ENCODE measurements at places on chromosomes 6 and 20. TPM values are rescaled to one million over a fixed set of nuclear protein-coding genes. Genes with fewer than 3 reads are reported as not detected.
A peak's percentile ranks its signal among the peaks of the same experiment; 100 is the strongest.

DNA sequence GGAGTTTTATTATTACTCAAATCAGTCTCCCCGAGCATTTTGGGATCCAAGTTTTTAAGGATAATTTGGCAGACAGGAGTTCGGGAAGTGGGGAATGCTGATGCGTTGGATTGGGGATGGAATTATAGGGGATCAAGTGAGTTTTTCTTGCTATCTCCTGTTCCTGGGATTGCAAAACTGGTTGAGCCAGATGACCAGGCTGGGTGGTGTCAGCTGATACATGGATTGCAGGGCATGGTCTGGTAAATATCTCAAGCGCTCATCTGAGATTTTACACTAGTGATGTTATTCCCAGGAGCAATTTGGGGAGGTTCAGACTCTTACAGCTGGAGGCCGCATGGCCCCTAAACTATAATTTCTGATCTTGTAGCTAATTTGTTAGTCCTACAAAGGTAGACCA, 54.7 kb downstream of the ENPP1 start:
- no peaks in the 10 kb centered on the region for H3K4me1 ChIP-seq
- no peaks in the 10 kb centered on the region for H3K36me3 ChIP-seq
- H3K4me3 ChIP-seq, result no peak overlapping the region
- no peak for DNase-seq
- H3K27ac ChIP-seq, result no peak overlapping the region

GRCh38 chr6:73923905-73924485, 228.0 kb downstream of the CD109 start:
- H3K4me3 ChIP-seq, result no peak overlapping the region
- DNase-seq, result no peak
- H3K27ac ChIP-seq, result no peak overlapping the region
- H3K4me1 ChIP-seq, result no peaks in the 10 kb centered on the region
- H3K36me3 ChIP-seq, result no peaks in the 10 kb centered on the region

GRCh38 chr6:72890671-72891070, 268.8 kb downstream of the KCNQ5 start:
- no peak overlapping the region for H3K4me3 ChIP-seq
- no peaks in the 10 kb centered on the region for H3K4me1 ChIP-seq
- H3K27ac ChIP-seq, result no peak overlapping the region
- no peak for DNase-seq
- no peaks in the 10 kb centered on the region for H3K27me3 ChIP-seq

GRCh38 chr6:53986165-53986720, 125.0 kb upstream of the MLIP start:
- no peaks in the 10 kb centered on the region for H3K36me3 ChIP-seq
- H3K4me1 ChIP-seq, result no peaks in the 10 kb centered on the region
- H3K4me3 ChIP-seq, result no peak overlapping the region
- DNase-seq, result no peak

GRCh38 chr6:167760979-167761793, 65.5 kb upstream of the AFDN start:
- no peaks in the 10 kb centered on the region for H3K36me3 ChIP-seq
- H3K4me1 ChIP-seq, result no peaks in the 10 kb centered on the region
- no peak for DNase-seq
- no peak overlapping the region for H3K27ac ChIP-seq

DNA sequence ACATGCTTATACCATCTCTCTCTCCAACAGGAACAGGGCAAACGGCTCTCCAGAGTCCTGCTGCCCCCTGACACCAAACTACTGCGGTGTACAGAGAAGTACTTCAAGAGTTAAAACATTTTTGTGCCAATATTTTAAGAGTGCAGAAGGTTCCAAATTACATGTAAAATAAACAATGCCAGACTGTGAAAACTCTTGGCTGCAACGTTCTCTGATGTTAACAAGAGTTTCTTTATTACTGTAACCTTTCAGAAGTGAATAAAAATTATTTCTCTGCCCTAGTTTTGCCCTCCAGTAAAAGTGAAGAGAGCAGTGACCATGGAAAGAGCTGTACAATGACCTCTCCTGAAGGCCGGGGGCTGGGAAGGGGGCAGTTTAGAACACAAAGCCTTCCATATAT, 41.4 kb upstream of the FAM83C start:
- H3K4me3 ChIP-seq, result no peak overlapping the region
- DNase-seq, result no peak
- no peaks in the 10 kb centered on the region for H3K4me1 ChIP-seq
- H3K27me3 ChIP-seq, result no peaks in the 10 kb centered on the region
- H3K27ac ChIP-seq, result no peak overlapping the region

GRCh38 chr20:32973077-32973717, 31.0 kb downstream of the SUN5 start:
- peaks cover 89% of the 10 kb centered on the region for H3K4me1 ChIP-seq
- peak overlapping the region; percentile 94 for H3K27ac ChIP-seq
- H3K4me3 ChIP-seq, result peak overlapping the region; percentile 3
- no peak for DNase-seq

DNA sequence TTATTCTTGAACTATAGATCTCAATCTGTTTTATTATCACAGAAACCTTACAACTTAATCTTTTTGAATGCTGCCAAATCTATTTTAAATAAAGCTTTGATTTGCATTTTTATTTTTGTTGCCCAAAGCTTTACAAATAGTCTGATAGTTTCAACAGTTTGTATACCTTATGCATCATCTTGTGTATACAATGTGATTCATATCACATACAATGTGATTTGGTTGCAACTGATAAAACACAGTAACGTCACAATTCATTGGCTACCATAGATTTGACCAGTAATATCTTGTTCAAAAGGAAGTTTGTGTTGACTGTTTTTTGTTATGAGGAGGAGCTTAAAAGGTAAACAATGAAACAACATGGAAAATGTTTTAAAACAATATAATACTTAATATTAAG, 110.9 kb downstream of the EYA4 start:
- no peak for DNase-seq
- H3K36me3 ChIP-seq, result no peaks in the 10 kb centered on the region
- no peak overlapping the region for H3K27ac ChIP-seq
- no peaks in the 10 kb centered on the region for H3K27me3 ChIP-seq
- H3K4me3 ChIP-seq, result no peak overlapping the region
- no peaks in the 10 kb centered on the region for H3K4me1 ChIP-seq

GRCh38 chr6:35177596-35177995, 36.2 kb upstream of the SCUBE3 start:
- H3K4me3 ChIP-seq, result no peak overlapping the region
- no peak overlapping the region for H3K27ac ChIP-seq
- DNase-seq, result no peak
- H3K36me3 ChIP-seq, result no peaks in the 10 kb centered on the region
- peaks cover 10% of the 10 kb centered on the region for H3K4me1 ChIP-seq

GRCh38 chr6:155791186-155791585, 335.5 kb upstream of the NOX3 start:
- H3K4me1 ChIP-seq, result no peaks in the 10 kb centered on the region
- H3K27me3 ChIP-seq, result no peaks in the 10 kb centered on the region
- H3K27ac ChIP-seq, result no peak overlapping the region
- H3K4me3 ChIP-seq, result no peak overlapping the region
- no peak for DNase-seq

- H3K4me3 ChIP-seq, result no peak overlapping the region
- no peaks in the 10 kb centered on the region for H3K27me3 ChIP-seq
- H3K36me3 ChIP-seq, result no peaks in the 10 kb centered on the region
- no peak for DNase-seq
- no peak overlapping the region for H3K27ac ChIP-seq
Observed at GRCh38 chr6:150940941-150941340, 75.4 kb downstream of the MTHFD1L start.

- DNase-seq, result no peak
- H3K4me3 ChIP-seq, result no peak overlapping the region
- H3K27ac ChIP-seq, result no peak overlapping the region
- no peaks in the 10 kb centered on the region for H3K4me1 ChIP-seq
- no peaks in the 10 kb centered on the region for H3K27me3 ChIP-seq
Observed at GRCh38 chr6:136169394-136170148, 80.5 kb downstream of the MTFR2 start.

GRCh38 chr6:56088641-56089040, 158.7 kb downstream of the COL21A1 start:
- H3K27me3 ChIP-seq, result no peaks in the 10 kb centered on the region
- no peaks in the 10 kb centered on the region for H3K36me3 ChIP-seq
- H3K4me1 ChIP-seq, result no peaks in the 10 kb centered on the region
- DNase-seq, result no peak
- no peak overlapping the region for H3K4me3 ChIP-seq

DNA sequence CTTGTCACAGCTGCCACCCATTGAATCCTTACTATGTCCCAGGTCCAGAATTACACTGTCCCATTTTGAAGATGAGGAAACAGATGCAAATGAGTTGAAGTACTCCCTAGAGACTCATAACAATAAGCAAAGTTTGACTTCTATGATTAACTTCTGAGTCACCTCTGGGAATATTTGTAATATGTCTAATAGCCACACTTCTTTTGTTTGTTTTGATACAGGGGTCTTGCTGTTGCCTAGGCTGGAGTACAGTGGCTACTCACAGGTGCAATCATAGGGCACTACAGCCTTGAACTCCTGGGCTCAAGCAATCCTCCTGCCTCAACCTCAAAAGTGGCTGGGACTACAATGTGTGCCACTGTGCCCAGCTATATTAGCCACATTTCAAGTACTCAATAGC, 11.4 kb upstream of the SOX12 start:
- no peaks in the 10 kb centered on the region for H3K36me3 ChIP-seq
- peaks cover 12% of the 10 kb centered on the region for H3K4me1 ChIP-seq
- no peak for DNase-seq
- H3K4me3 ChIP-seq, result no peak overlapping the region
- no peak overlapping the region for H3K27ac ChIP-seq

DDR1 gene
- 3.1 TPM for polyA plus RNA-seq

HDGFL1 gene
- polyA plus RNA-seq, result not detected

KIAA0408 gene
- not detected for polyA plus RNA-seq

CALHM4 gene
- polyA plus RNA-seq, result not detected

Measured in CD4-positive, alpha-beta memory T cell (primary cell).